ENCODE measurements at places on chromosomes 12 and 14.
A peak's percentile ranks its signal among the peaks of the same experiment; 100 is the strongest.

- DNase-seq = no peak
These were observed 55.3 kb upstream of the ATF1 start for GRCh38 chr12:50708631-50709030.

DNA sequence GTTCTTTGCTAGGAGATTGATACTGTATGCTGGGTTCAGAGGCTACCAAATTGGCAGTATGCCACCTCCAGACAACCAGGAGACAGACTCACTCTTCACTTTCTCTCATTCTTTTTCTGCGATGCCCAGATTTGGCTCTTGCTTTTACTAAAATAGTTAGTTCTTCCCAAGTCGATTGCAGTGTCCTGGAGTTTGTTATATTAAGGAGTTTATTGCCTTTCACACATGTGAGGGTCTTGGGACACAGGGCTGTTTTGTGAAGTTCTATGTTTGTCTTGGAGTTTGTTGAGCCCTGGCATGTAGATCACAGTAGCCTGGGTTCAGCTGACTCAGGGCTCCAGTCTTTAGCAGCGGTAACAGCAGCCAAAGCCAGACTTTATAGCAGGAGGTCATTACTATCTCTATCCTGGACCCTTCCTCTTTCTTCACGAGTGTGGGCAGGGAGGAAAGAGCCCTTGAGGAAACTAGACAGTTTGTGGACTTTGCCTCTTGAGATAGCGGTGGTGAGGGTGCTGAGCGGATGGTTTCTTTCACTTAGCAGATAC is 1.6 kb downstream of the MLEC start:
- no peak for DNase-seq

DNA sequence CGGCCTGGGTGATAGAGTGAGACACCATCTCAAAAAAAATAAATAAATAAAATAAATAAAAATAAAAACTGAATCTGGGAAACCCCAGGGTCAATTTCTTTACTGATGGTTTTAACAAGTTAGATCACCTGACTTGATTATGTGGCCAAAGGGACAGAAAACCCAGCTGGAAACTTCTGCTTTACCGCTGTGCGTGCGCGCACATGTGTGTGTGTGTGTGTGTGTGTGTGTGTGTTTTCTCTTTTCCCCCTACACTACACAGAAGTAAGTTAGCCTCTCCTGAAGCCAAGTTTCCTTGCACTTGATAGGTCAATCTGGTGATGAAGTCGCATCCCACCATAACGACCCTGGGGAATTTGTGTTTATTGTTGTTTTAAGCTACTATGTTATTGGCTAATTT is 105.3 kb upstream of the AMN1 start:
- DNase-seq = no peak

DNA sequence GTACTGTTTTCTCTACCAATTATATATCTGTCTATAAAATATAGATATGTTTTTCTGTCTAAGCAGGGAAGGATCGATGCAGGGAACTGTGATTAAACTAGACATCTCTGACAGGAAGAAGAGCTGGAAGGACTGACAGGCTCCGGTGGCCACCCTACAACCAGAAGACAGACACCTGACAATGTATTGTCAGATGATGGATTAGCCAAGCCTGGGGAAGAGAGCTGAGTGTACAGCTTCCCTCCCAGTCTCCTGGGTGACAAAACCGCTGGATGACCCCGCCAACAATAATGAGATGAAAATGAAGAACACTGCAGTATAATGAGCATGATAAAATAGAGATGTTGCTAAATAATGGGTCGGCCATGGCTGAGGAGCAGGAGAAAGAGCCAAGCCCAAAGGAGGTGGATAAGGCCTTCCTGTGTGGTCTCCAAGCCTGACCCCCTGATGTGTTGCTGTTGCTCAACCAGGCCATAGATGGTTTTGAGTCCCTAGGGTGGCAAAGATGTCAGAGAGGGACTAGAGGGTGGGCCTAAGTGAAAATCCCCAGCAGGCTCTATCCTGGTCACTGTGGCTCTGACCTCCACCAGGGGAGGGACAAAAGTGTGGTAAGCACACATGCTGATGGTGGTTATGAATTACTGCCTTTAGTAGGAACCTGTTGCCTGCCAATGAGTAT is 28.2 kb downstream of the DHRS2 start:
- no peak for DNase-seq

DNA sequence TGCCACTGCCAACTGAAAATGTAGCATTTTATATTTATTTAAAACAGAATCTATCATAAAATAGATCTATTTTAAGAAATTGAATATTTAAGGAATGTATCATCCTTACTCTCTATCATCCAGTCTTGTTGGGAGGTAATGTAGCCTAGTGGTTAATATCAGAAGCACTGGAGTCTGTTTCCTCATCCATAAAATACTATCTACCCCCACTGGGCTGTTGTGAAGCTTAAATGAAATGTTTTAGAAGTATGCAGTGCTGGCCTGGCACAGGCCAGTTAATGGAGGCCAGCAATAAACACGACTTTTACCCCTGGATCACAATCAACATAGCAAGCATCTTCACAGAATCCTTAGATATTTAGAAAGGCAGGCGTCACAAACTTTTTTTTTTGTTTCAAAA is 188.0 kb downstream of the CAND1 start:
- DNase-seq = no peak

DNA sequence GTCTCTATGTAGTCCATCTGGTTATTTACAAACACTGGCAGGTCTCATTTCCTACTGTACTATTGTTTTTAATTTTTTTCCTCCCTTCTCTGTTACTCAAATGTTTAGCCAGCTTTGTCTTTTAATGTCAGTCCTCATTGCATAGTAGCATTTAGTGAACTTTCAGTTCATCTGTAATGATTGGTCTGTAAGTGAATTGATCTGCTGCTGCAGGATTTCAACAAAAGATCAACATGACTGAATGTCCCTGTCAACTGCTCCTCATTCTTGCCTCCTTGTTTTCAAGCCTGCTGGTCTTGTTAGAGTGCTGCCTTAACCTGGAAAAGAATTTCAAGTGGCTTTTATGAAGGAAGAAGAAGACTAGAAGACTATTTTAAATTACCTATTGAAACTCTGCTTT is 19.3 kb upstream of the AVPR1A start:
- no peak for DNase-seq

DNA sequence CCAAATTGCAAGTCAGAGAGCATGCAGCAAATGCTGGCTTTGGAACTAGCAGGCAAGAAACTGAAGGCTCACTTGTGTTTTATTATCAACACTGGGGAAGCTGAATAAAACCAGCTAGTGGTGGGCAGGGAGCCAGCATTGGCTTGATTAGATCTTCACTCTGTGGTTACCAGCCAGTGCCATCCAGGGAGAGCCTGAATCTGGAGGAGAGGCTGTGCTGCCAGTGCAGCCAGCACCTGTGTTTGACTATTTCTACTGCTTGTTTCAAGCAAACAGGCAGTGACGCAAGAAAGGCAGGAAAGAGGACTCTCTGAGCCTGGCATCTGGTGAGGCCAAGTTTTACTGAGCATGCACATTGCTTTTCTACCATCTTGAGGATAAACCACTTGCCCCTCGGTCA is 247.0 kb downstream of the PHLDA1 start:
- DNase-seq = no peak

GRCh38 chr14:75626863-75627262 is 33.8 kb downstream of the ERG28 start:
- DNase-seq = no peak

DNA sequence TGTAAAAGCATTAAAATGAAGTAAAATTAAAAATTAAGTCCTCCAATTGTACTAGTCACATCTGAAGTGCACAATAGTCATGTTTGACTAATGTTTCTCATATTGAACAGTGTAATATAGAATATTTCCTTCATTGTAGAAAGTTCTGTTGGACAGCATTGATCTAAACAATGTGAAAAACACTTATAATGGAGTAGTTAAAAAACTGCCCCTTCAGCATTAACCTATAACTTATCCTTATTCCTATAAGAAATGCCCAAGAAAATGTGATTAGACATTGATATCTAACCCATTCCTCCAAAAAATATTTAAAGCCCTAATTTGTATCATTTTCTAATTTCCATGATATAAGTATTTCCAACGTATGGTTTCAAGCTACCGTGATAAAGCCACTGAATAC is 210.7 kb downstream of the RASSF9 start:
- DNase-seq = no peak

- no peak for DNase-seq
These were observed 21.6 kb downstream of the ATF1 start for GRCh38 chr12:50785406-50786001.

DNA sequence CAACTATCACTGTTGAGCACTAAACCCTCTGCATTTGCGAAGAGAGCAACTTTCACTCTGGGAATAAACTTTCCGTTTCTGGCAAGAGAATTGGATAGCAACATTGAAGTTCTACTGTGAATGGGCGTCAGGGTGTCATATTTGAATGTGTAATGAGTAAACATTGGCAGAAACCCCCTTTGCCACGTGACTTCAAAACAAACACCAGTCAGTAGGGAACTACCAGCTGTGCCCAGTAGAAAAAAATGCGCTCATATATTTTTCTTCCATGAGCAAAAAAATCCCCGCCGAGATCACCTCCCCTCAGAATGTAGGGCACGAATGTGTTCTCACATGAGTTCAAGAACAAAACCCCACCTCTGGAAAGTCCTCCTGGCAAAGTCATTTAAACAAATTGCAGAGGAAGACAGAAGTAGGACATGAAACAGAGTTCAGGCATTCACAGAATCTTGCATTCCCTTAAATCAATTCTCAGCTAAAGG is 80.6 kb downstream of the BTG1 start:
- peak; percentile 45 for DNase-seq

- DNase-seq = no peak
These were observed 3.7 kb upstream of the FERMT2 start for GRCh38 chr14:52954346-52955214.

DNA sequence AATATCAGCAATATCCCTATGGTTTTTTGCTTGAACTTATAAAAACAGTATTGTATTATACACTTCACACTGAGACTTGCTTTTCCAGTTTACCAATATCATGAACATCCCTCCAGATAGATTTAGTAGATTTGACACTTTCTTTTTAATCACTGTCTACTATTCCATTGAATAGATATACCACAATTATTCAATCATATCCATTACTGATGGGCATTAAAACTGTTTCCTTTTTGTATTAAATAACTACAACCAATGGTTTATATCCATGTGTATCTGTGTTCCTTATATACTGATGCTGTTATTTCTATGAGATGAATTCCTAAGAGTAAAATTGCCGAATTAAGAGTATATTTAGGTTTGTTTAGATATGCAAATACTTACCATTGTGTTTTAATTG is 13.0 kb upstream of the DHRS7 start:
- DNase-seq = no peak

- no peak for DNase-seq
These were observed 64.9 kb downstream of the ETNK1 start for GRCh38 chr12:22689876-22690275.

DNA sequence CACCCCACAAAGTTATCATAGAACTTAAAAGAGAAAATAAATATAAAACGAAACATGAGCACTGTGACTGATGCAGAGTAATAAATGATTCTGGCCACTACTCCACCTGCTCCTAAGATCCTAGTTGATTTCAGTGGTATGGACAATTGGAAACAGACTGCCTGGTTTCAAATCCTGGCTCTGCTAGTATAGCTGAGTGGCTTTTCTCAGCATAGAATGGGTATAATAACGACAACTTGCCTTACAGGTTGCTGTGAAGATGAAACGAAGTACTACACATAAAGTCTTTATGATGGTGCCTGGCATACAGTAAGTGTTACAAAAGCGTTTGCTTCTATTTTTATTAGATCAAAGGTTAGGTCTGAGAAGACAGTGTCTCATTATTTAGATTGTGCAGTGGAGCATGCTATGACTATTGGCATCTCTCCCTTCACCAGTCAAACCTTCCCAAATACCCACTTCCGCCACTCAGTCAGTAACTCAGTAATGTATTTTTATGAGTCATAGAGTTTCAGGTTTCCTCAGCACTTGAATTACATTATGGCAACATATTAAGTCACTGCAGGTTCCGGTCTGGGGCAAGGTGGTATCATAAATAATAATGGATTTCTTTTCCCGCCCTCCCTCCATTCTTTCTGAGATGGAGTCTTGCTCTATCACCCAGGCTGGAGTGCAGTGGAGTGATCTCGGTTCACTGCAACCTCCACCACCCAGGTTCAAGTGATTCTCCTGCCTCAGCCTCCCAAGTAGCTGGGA is 29.7 kb upstream of the NR2C1 start:
- no peak for DNase-seq

DNA sequence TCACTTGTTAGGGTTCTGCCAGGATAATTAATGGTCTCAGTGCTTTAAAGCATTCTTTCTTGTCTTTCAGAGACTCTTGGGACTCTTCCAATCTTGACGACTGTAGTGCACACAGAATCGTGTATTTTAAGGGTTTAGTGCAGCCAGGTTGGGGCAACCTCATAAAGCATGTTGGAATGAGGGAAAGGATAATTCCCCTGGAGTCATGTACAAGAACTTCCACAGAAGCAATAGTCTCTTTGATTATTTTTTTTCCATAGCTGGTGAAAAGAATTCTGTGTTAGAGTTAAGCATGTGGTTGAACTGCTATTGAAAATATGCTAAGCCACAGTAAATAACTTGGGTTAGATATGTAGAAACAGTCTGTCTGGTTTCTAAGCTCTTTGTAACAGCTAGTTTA is 246.8 kb upstream of the DAAM1 start:
- no peak for DNase-seq

DNA sequence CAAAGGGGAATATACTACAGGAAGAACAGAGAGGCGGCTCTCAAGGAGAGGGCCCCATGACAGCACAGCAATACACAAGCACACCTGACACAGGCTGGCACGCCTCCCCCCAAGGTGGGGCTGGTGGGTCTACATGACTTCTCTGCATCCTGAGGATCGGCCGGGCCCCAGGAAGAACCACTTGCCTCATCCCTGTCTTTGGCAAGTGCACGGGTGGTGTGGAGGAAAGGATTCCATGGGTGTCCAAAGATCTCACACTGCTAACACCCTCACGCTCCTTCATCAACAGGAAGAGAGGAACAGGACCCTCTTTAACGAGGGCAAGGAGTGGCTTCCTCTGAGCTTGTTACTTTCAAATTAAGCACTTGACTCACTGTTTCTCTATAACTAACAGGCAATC is 7.3 kb downstream of the VAMP1 start:
- DNase-seq = no peak

DNA sequence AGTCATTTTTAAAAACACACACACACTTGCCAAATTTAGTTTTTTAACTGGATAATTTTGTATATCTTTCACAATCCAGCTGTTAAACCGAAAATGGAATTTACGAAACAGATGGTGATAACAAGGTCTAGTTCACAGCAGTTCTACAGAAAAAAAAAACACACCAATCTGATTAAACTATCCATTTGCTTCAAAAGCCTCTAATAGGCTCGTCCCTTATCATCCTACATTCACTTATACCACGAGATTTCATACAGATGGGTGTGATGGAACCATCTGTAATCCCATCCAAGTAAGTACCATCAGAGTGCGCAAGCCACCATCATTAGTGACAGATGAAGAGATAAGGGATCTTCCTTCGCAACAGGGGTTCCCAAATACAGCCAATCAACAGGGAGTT is 20.1 kb downstream of the GCH1 start:
- no peak for DNase-seq

DNA sequence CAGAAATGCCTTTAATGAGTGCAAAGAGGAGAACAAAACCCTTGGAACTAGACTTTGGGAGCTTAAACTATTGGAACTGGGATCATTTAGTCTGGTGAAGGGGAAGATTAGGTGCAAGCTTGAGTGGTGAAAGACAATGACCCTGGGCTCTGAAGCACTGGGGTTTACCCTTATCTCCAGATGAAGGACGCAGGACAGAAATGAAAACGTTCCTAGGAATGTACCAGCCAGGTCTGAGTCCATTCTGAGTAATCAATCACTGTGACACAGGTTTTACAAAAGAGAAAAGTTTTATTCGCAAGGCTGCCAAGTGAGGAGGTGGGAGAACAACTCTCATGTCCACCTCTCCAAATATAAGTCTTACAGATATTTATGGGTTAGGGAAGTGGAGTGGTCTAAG is 249.1 kb downstream of the LRIG3 start:
- no peak for DNase-seq
